H54 (cell line): ENCODE measurements at places on chromosomes 3 and 15.
A peak's percentile ranks its signal among the peaks of the same experiment; 100 is the strongest.

DNA sequence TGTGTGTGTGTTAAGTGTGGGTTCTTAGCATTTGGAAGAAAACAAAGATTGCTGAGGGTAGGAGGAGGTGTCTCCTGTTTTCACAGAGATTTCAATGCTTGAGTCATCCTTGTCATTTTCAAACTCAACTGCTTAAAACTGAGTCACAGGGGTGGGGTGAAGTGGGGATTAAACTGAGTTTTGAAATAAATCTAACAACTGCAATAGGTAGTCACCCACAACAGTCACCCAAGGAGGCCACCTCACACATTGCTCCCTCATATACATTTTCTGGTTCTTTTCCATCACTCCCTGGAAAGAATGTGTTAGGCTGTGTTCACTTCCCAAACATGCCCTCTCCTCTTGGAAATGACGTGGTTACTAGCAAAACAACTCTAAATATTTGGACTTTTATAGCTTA is 187.7 kb upstream of the CMC1 start:
- peak; percentile 19 for DNase-seq

DNA sequence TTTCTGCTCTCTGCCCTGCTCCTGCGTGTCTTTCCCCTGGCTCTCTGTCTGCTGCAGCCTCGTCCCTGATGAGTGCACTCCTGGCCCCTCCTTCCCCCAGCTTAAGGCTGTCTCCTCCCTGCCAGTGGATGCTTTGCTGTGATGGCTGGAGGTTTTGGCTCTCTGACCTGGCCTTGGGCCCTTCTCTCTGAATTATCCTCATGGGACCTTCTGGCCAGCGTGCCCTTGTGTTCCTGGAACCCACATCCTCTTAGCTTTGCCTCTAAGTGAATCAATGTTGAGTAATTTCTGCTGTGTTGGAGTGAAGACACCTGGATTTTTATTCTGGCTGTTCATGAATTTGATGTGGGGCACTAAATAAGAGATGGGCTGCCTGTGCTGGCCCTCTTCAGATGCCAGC is 9.8 kb upstream of the TNFAIP8L3 start:
- no peak for DNase-seq

GRCh38 chr3:38308456-38308855 is 26.4 kb downstream of the SLC22A14 start:
- DNase-seq: no peak

- DNase-seq: no peak
These were observed 145.9 kb downstream of the TBL1XR1 start for GRCh38 chr3:177051411-177051810.

GRCh38 chr3:65912647-65913046 is 126.1 kb downstream of the MAGI1 start:
- DNase-seq: no peak

DNA sequence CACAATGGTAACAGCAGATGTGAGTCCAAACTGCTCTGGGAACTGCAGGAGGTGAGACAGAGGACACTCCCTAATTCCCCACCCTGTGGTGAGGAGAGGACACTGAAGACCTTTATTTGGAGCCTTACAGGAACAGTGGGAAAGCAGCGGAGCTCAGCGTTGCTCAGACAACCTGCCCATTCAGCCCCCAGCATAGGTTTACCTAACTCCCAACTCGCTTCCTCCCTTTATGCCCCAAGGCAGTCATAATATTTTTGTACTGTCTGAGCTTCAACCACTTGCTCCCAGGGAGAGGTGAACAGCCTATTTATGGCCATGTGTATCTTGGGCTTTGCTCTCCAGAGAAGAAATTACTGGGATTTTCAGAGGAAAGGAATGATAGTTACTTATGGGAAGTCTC is 34.1 kb downstream of the SHC4 start:
- DNase-seq: no peak

DNA sequence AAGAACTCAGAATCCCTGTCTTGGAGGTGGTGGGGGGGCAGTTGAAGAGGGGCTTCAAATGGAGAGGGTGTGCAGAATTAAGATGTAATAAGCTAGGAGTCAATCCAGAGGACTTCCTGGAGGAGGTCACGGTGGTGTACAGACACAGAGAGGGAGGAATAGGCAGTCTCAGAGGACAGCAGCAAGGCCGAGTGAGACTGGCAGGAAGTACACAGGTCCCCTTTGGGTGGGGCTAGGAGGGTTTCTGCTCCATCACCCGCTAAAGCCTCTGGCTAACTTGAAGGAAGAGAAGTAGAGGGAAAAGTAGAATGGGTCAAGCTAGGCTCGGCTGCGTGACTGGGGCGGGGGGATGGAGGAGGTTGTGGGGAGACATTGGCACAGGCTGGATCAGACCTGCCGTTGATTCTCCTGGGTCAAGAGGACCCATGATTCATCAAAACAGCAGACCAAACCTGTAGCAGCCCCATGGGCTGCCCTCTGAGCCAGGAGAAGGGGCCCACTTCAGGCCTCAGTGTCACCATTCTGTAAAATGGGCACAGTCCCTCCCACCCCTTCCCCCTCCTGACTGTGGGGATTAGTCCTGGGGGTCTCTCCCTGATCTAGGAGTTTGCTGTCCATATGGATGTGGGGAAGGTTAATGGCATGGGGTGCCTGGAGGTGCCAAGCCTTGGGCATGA is 16.9 kb downstream of the CSPG4 start:
- DNase-seq: no peak

GRCh38 chr3:1117843-1118473 is 25.1 kb downstream of the CNTN6 start:
- peak; percentile 9 for DNase-seq

GRCh38 chr3:183308751-183309150 is 55.7 kb downstream of the B3GNT5 start:
- DNase-seq: no peak

- no peak for DNase-seq
These were observed 49.9 kb upstream of the IL12A start for GRCh38 chr3:159938714-159939113.

DNA sequence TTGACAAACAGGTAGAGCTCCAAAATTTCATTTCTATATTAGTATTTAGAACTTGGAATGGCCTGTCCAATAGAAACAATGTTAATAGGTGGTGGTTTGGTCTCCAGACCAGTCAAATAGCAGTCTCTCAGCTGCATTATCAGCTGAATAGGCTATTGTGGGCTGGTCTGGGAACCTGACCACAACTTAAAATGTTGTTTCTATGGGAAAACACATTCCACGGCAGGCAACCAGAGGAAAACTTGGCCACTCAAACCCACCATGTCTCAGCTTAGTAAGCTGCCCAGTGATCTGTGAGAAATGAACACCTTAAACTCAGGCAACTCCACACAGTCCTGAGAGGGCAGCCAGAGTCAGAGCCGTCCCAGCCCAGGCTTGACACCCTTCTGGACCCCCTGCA is 20.4 kb downstream of the FBN1 start:
- DNase-seq: no peak

GRCh38 chr3:40187945-40188344 is 121.6 kb upstream of the EIF1B start:
- no peak for DNase-seq

- DNase-seq: no peak
These were observed 6.9 kb upstream of the VWA5B2 start for GRCh38 chr3:184222521-184222920.

GRCh38 chr3:173659972-173660371 is 262.4 kb downstream of the NLGN1 start:
- no peak for DNase-seq

GRCh38 chr3:49666592-49666991 is 7.6 kb upstream of the APEH start:
- DNase-seq: no peak

GRCh38 chr15:101384276-101384675 is 89.2 kb upstream of the SNRPA1 start:
- DNase-seq: no peak

DNA sequence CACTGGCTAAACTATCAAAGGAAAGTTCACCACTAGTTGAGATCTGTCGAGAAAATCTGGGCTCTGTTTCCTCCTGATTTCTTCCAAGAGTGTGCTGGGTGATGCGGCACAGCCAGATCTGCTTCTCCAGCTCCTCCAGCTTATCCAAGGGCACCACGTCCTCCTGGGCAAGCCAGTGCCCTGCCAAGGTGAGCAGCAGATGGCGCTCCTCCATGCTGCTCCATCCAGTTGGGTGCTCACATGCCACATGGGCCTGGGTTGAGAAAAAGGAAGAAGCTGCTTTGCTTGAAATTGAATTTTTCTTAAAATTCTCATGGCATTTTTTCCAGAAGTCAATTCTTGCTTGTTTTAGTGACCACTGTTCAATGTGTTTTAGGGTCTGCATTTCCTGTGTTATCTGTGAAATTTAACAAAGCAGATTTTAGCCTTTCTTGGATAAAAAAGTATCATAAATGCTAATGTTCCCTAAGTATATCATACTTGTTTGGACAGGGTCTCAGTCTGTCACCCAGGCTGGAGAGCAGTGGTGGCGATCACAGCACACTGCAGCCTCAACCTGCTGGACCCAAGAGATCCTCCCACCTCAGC is 47.3 kb downstream of the EIF3J start:
- peak; percentile 48 for DNase-seq

DNA sequence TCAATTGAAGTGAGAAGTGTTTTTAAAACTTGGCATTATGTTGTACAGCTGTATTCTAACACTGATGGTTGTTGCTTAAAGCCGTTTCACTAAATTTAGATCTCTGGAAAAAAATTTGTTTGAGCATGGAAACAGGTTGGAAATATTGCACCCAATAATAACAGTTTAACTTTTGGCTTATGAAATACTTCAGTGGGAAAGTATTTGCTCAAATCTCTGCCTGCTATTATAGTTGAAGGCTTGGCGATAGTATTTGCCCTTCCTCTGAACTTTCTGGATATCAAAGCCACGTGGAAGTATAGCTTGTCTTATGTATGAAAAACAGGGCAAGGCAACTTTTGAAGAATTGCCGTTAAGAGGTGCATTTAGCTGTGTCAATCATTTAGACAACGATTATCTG is 270.3 kb upstream of the LRRFIP2 start:
- DNase-seq: no peak

- peak; percentile 93 for DNase-seq
These were observed 151.3 kb downstream of the XXYLT1 start for GRCh38 chr3:195119461-195120266.

DNA sequence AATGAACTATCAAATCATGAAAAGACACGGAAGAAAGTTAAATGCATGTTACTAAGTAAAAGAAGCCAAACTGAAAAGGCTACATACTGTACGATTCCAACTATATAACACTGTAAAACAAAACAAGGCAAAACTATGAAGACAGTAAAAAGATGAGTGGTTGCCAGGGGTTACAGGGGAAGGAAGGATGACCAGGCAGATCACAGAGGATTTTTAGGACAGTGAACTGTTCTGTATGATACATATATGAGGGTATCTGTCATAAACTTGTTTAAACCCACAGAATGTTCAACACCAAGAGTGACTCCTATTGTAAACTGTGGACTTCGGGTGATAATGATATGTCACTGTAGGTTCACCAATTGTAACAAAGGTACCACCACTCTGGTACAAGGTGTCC is 60.6 kb downstream of the CHSY1 start:
- no peak for DNase-seq

DNA sequence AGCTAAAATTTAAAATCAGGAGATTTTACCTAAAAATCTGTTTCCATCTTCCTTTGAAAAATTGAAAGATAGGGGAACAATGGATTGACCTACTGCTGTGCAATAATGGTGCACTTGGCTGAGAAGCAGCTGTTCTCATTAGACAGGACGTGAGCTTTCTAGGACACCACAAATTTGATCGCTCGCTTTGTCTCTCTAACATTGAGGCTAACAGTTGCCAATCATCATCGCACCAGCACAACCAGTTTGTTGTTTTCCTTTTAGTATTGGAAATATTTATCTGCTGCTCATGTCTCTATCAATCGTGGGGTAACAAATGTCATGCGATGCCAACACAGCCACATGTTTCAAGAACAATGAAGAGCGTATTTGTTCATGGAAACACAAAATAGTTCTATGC is 228.8 kb upstream of the P2RY1 start:
- DNase-seq: no peak

GRCh38 chr3:194367992-194368841 is 1.3 kb downstream of the LRRC15 start:
- no peak for DNase-seq

GRCh38 chr3:73716418-73716817 is 91.7 kb upstream of the PDZRN3 start:
- peak; percentile 11 for DNase-seq

DNA sequence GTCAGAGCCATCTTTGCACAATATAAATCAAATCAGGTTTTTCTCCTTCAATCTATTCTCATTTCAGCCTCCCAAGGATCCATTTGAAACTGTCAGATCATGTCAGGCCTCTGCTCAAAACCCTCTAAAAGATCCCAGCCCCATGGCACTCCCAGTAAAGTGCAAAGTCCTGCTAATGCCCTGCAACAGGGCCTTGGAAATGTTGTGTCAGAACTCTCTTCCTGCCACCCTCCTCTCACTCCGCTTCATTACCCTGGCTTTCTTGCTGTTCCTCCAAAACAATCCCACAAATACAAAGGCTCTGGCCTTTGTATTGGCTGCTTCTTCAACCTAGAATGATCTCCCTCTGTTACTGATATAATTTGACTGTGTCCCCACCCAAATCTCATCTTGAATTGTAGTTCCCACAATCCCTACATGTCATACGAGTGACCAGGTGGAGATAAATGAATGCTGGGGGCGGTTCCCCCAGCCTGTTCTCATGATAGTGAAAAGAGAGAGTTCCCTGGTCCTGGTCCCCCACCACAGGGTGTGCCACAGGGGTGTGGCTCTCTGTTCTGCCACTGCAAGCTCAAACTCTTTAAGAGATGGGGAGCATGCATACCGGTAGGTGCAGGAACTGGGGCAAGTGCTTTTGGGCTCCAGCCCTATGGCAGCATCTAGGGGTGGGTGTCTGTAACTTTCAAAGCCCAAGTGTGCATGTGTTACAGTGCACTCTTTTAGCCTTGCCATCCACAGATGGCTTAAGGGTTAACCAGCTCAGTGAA is 22.9 kb upstream of the TRA2B start:
- DNase-seq: no peak

DNA sequence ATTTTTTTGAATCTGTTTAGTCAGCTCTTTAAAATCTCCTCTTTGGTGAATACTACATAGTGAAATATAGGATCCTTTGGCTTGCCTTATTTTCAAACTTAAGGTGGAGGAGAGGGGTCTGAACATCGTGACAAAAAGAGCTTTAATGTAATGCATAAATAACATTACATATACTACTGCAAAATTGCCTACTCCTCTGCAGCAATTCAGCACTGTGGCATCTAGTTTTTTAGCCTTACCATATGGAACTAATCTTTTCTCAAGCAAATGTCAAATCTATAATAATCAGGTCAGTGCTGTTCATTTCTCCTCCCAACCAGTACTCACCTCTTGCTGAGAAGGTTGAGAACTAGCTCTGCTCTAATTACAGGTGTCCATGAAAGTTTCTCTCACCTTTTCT is 394.0 kb upstream of the CDIN1 start:
- DNase-seq: no peak

GRCh38 chr3:147589016-147589415 is 179.9 kb downstream of the ZIC1 start:
- no peak for DNase-seq

GRCh38 chr3:65914740-65915367 is 123.9 kb downstream of the MAGI1 start:
- no peak for DNase-seq

DNA sequence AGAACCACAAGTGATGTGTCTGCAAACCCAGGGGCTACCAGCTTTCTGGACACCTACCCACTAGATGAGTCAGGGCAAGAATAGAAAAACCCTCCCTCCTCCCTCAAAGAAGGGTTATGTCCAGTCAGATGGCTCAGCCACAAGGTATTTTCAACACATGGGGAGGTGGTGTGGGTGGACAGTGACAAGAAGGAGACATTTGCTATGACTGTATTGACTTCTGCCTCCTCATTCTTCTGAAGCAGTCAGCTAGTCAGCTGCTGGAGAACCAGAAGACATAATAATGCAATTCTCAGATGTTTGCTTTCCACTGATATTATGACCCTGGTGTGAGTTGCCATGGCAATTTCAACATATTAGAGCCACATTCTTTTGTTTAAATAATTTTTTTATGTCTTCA is 66.7 kb upstream of the GOLGA8B start:
- DNase-seq: no peak
